ENCODE measurements at places on chromosomes 4 and X.

- DNase-seq, result no peak
Measured at GRCh38 chrX:70134116-70134477, 850 bp downstream of the IGBP1 start.

- DNase-seq, result no peak
Measured at GRCh38 chrX:129823115-129823514, 20.6 kb downstream of the ZDHHC9 start.

- DNase-seq, result no peak
Measured at GRCh38 chr4:47309165-47309564, 154.3 kb downstream of the COMMD8 start.

GRCh38 chr4:40409835-40410234 lies 74.7 kb downstream of the CHRNA9 start:
- DNase-seq, result no peak

- no peak for DNase-seq
Measured at GRCh38 chr4:39715788-39716187, 17.9 kb downstream of the UBE2K start.

- no peak for DNase-seq
Measured at GRCh38 chr4:180792541-180792940, 1450.7 kb upstream of the TENM3 start.

GRCh38 chr4:128347175-128347868 lies 59.7 kb upstream of the PGRMC2 start:
- no peak for DNase-seq

Measured in left hindlimb (tissue), 1 donor.